ENCODE measurements at places on chromosomes 6 and 20. TPM values are rescaled to one million over a fixed set of nuclear protein-coding genes. Genes with fewer than 3 reads are reported as not detected.

The HACE1 gene
- polyA plus RNA-seq: 6.2 TPM

The CD40 gene
- polyA plus RNA-seq: not detected

The OCSTAMP gene
- polyA plus RNA-seq: not detected

The RCAN2 gene
- polyA plus RNA-seq: not detected

- no peak overlapping the region for H3K27ac ChIP-seq
- H3K27me3 ChIP-seq: no peaks in the 10 kb centered on the region
- H3K4me1 ChIP-seq: no peaks in the 10 kb centered on the region
- H3K36me3 ChIP-seq: no peaks in the 10 kb centered on the region
These were observed 17.6 kb upstream of the HLA-A start for GRCh38 chr6:29924731-29925130.

DNA sequence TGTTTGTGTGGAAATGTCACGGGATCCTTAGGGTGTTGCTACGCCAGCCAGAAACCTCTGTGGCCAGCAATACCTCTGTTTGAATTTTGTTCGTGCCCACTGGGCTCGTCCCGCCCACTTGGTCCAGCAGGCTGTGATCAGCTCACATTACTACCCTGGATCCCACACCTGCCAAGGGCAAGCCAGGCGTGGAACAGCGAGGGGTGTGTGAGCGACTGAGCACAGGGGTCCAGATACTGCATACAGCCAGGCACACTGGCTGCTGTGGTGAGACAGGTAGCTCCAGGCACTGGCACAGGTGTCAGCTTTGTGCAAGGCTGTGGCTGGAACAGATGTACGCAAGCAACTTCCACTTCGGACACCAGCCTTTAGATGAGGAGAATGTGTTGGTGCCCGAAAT lies 718.9 kb downstream of the EPHA7 start:
- H3K27me3 ChIP-seq: no peaks in the 10 kb centered on the region
- H3K4me3 ChIP-seq: no peak overlapping the region
- no peaks in the 10 kb centered on the region for H3K4me1 ChIP-seq
- no peaks in the 10 kb centered on the region for H3K36me3 ChIP-seq
- DNase-seq: no peak

DNA sequence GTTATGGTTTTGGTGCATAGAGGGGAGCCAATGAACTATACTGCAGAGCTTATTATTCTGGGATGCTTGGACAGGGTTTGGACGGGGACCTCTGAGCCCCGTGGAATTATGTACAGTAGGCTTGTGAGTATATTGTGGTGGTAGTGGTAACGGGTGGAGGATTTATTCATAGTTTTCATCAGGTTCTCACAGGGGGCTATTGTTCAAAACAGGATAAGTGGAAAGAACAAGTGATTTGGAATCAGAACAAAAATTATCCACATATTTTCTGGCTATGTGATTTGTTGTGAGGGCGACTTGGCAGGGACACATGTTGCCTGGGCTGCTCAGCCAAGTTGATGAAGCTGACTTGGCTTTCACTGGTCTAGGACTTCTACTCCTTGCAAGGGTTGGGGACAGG lies 64.6 kb upstream of the ELOVL5 start:
- H3K27ac ChIP-seq: no peak overlapping the region
- H3K4me1 ChIP-seq: no peaks in the 10 kb centered on the region
- H3K36me3 ChIP-seq: no peaks in the 10 kb centered on the region
- H3K27me3 ChIP-seq: no peaks in the 10 kb centered on the region
- H3K4me3 ChIP-seq: no peak overlapping the region

- DNase-seq: no peak
These were observed 114.9 kb downstream of the CDH26 start for GRCh38 chr20:60073086-60073485.

DNA sequence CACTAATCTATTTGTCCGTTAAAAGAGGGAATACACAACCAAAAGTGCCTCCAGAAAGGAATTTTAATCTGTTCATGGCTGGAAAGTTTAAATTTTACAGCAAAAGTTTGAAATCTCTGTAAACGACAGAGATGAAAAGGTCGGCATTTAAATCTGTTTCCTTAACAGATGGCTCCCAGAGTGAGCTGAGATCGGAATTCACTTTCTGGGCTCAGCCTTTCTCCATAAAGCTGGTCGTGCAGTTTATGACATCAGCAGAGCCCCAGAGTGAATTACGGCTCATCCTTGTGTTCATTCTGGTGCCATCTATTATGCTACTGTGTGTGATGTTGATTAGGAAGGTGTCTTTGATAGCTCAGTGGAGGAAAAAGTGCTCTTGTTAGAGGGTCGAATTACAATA lies 117.6 kb upstream of the ZFP64 start:
- no peaks in the 10 kb centered on the region for H3K27me3 ChIP-seq
- H3K27ac ChIP-seq: no peak overlapping the region
- no peak overlapping the region for H3K4me3 ChIP-seq
- DNase-seq: no peak
- peaks cover 4% of the 10 kb centered on the region for H3K4me1 ChIP-seq

DNA sequence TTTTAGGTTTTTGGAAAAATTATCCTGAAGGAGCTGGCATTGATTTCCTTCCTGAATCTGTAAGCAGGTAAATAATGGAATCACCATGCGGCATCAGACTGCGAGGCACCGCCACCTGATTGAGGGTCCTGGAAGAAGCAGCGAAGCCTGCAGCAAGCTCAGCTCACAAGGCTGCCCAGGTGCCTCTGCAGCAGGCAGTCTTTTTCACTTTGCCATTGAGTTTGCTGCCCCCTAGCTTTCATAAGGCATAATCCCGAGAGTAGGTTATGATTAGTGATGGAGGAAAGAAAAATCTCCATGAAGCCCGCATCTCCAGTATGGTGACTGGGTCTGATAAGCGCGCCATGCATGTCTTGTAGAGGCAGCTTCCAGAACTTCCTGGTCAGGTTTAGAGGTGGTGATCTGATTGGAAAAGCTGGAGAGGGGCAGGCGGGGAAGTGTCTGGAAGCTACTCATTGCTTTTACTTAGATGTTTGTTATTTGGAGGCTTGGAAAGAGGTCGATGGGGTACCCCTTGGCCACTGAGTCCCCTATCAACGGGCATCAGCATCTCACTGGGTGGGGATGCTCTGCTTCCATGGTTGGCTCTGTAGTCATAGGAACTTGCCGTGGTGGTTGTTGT lies 26.7 kb downstream of the IYD start:
- no peaks in the 10 kb centered on the region for H3K4me1 ChIP-seq
- peak; percentile 43 for DNase-seq
- peaks cover 23% of the 10 kb centered on the region for H3K27me3 ChIP-seq
- H3K27ac ChIP-seq: no peak overlapping the region
- H3K4me3 ChIP-seq: no peak overlapping the region

GRCh38 chr6:144624246-144624645 lies 339.1 kb downstream of the UTRN start:
- no peak overlapping the region for H3K27ac ChIP-seq
- no peak for DNase-seq
- no peak overlapping the region for H3K4me3 ChIP-seq
- H3K27me3 ChIP-seq: no peaks in the 10 kb centered on the region
- H3K4me1 ChIP-seq: no peaks in the 10 kb centered on the region

DNA sequence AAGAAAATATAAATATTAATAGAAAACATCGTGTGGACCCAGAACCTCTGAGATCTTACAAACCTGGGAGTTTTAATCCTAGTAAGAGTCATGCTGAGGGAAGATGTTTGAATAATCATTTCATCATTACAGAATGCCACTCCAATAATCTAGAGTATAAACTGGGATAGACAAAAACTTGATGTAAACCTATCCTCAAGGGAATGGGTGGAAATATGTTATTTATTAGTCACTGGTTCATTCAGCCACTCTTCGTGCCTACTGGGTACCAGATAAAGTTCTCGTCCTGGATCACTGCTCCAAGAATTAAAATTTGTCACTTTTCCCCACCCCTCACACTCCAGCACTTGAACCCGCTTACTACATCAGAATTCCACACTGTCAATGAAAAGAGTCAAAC lies 7.7 kb downstream of the HLA-B start:
- H3K4me1 ChIP-seq: no peaks in the 10 kb centered on the region
- no peak overlapping the region for H3K4me3 ChIP-seq
- H3K27me3 ChIP-seq: peaks cover 26% of the 10 kb centered on the region
- no peaks in the 10 kb centered on the region for H3K36me3 ChIP-seq
- no peak for DNase-seq
- H3K27ac ChIP-seq: no peak overlapping the region

DNA sequence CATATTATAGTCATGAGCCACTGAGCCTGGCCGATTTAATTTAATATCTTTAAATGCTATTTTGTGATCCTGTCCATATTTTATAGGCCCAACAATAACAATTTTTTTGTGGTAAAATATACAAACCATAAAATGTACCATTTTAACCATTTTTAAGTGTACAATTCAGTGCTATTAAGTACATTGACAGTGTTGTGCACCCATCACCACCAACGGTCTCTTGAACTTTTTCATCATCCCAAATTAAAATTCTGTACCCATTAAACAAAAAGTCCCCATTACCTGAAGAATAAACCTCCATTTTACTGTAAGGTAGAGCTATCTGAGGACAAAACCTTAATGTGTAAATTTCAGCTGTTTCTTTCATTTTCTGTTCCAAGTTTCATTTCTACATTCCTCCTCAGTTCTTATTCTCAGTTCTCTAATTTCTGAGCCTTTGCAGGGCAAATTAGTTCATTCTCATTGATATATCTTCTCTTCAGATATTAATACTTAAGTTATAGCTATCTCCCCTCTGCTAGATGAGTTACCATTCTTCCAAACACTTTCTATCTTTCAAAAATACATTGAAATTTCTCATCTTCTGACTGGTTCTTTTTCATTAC lies 10.3 kb downstream of the MTO1 start:
- H3K4me3 ChIP-seq: no peak overlapping the region
- no peaks in the 10 kb centered on the region for H3K4me1 ChIP-seq
- no peaks in the 10 kb centered on the region for H3K27me3 ChIP-seq
- no peak for DNase-seq
- H3K36me3 ChIP-seq: peaks cover 64% of the 10 kb centered on the region

- DNase-seq: peak; percentile 100
- H3K4me1 ChIP-seq: peaks cover 20% of the 10 kb centered on the region
- H3K27ac ChIP-seq: peak within 1 kb of the TSS; percentile 88
These were observed at the start of gene TAF4 for GRCh38 chr20:62065674-62066338. TAF4 (minus strand) TSS chr20:62065881; CDS start chr20:62065810, 71 bp downstream.

DNA sequence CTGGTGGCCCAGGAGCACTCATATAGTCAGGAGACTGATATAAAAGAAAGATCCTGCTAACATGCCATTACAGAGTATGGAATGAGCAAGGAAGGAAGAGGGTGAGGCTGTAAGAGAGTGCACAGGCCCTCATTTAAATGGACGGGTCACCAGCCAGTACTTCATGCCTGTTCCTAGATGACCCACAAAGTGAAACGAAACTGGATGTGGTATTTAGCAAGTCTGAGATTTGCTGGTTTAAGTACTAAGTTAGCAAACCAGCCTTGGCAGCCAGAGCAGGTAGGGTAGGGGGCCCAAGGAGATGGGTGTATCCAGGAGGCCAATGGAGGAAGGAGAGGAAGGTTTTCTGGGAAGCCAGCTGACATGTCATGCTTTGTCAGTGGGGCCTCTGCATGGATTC lies 15.9 kb downstream of the NT5E start:
- peak overlapping the region; percentile 88 for H3K27ac ChIP-seq
- no peak for DNase-seq
- H3K27me3 ChIP-seq: no peaks in the 10 kb centered on the region
- peaks cover 5% of the 10 kb centered on the region for H3K4me1 ChIP-seq

- H3K36me3 ChIP-seq: peaks cover 19% of the 10 kb centered on the region
- H3K27ac ChIP-seq: no peak overlapping the region
- no peak for DNase-seq
- H3K27me3 ChIP-seq: no peaks in the 10 kb centered on the region
These were observed 5.0 kb downstream of the CPXM1 start for GRCh38 chr20:2795451-2795850.

DNA sequence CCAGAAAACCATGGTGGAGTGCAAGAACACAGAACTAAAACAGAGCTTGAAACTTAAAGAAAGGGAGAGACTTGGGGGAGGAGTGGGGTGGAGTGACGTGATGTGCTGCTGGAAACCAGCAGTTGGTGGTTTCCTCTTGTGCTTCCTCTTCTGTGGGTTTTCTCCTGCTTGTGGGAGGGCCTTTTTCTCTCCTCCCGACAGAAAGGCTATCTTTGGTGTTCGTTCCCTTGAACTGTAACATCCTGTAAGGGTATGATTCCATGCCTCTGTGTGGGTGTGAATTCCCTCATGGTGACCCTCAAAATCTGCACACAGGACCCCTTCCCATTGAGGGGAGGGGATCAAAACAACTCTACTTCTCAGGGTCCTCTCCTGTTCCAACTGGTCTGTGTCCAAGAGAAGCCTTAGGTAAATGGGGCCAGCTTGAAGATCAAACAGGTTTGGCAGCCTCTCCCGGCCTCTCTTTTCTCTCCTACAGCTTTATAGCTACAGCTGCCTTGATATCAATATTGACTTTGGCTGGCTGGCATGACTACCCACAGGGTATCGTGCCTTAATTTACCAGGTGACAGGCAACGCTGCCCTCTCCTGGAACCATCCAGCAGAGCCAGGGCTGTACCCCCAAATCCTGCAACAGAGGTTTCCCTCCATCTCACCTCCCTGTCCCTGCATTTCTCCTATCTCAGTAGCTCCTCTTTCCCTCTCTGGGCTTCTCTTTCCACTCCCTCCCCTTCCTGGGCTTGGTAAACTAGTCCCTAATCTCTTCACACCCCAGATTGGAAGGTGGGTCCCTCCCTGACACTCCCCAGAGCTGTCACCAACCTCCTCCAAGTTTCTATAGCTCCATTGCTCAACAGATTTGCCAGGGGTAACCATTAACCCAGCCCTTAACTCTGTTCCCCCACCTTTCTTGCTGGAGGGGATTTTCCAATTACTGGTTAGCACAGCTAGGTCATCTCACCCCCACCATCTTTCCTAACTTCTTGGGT lies 1.5 kb upstream of the MSH5 start:
- H3K27ac ChIP-seq: peak overlapping the region; percentile 51
- peaks cover 19% of the 10 kb centered on the region for H3K36me3 ChIP-seq
- no peak overlapping the region for H3K4me3 ChIP-seq
- no peaks in the 10 kb centered on the region for H3K27me3 ChIP-seq

DNA sequence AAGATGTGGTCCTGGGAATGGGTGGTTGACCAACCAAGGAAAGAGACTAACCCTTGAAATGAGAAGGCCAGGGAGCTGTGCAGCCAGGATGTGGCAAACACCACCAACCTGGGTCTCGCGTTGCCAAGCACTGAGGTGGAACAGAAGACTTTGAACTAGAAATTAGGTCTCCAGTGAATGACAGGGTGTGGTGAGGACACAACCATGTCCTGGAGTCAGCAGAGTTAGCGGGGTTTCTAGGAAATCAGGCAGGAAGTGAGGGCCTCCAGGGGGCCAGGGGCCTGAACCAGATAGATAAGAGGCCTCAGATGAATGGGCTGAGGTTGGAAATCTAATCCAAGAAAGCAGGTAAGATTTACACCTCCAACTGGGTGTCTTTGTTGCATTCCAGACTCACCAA lies 353.3 kb upstream of the ARID1B start:
- no peak for DNase-seq
- no peaks in the 10 kb centered on the region for H3K36me3 ChIP-seq
- H3K27me3 ChIP-seq: no peaks in the 10 kb centered on the region
- no peak overlapping the region for H3K4me3 ChIP-seq
- H3K27ac ChIP-seq: no peak overlapping the region

DNA sequence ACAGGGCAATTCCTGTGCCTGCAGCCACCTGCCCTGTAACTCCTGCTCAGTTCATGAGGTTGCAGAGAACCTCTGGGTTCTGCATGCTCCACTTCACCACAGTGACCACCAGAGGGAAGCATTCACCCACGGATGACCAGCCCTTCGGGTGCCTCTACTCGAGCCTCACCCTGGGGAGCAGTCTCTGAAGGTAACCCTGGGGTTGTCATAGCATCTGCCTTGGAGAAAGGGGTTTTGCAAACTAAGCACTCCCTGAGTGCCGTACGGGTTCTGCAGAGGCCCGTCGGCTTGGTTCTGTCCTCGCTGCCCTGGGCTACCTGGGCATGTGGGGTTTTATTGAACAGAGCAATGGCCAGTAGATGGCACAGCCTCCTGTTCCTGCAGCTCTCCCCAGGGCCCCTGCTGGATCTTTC lies 10.2 kb upstream of the CST5 start:
- no peak overlapping the region for H3K4me3 ChIP-seq
- H3K36me3 ChIP-seq: no peaks in the 10 kb centered on the region
- no peaks in the 10 kb centered on the region for H3K4me1 ChIP-seq
- no peak overlapping the region for H3K27ac ChIP-seq
- no peaks in the 10 kb centered on the region for H3K27me3 ChIP-seq
